GM23248 (cell line): ENCODE measurements at places on chromosomes 7 and 10.

- peak; percentile 96 for DNase-seq
Observed at GRCh38 chr7:94183289-94183749, 179.2 kb upstream of the BET1 start.

DNA sequence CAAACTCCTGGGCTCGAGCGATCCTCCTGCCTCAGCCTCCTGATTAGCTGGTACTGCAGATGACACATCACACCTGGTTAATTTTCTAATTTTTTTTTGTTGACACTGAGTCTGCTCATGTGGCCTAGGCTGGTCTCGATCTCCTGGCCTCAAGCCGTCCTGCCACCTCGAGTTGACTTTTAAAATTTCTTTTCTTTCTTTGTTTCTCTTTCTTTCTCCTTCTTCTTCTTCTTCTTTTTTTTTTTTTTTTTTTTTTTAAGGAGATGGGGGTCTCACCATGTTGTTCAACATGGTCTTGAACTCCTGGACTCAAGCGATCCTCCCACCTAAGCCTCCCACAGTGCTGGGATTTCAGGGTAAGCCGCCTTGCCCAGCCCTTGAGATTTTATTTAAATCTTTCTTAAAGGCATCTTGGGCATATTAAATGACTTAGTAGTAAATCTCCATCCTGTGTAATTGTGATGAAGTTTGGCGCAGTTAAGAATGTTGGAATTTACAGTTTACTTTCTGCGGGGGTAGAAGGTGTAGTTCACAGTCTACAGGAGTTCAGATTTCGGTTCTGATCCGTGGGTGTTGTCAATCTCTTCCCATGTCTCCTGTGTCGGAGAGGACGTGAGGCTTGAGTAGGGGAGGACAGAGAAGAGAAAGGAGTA lies 1.0 kb upstream of the ITGA8 start:
- no peak for DNase-seq

GRCh38 chr7:1548438-1548831 lies 7.6 kb downstream of the TMEM184A start:
- DNase-seq: no peak

- peak; percentile 17 for DNase-seq
Observed at GRCh38 chr7:111931016-111931517, 275.1 kb downstream of the DOCK4 start.

- peak; percentile 65 for DNase-seq
Observed at GRCh38 chr7:79452495-79453265, 787 bp downstream of the MAGI2 start.

DNA sequence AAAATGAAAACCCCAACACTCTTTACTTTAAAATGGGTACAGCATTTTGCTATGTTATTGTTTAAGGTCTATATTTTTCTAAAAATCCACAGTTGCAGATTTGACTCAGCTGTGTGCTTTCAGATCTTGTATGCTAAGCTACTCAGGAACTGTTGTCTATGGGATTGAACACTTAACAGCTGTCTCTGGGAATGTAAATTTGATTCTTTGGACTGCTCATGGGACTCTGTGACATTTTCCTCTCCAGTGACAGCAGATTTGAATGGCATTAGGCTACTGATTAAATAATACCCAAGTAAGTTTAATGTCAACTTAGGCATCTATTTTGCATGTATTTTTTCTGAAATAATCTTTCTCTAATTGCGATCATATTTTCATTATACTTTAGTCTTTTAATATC lies 1.7 kb upstream of the CD36 start:
- DNase-seq: no peak

- no peak for DNase-seq
Observed at GRCh38 chr10:10259013-10259412, 758.7 kb upstream of the CELF2 start.

- DNase-seq: no peak
Observed at GRCh38 chr7:31051598-31052486, at the start of gene ADCYAP1R1. Gene ADCYAP1R1 (plus strand): TSS chr7:31052308. CDS start chr7:31063265, 10,957 bp downstream.

- DNase-seq: no peak
Observed at GRCh38 chr10:127524229-127524628, 24.9 kb upstream of the NPS start.

- DNase-seq: no peak
Observed at GRCh38 chr10:74474022-74474713, 323.1 kb downstream of the ADK start.

DNA sequence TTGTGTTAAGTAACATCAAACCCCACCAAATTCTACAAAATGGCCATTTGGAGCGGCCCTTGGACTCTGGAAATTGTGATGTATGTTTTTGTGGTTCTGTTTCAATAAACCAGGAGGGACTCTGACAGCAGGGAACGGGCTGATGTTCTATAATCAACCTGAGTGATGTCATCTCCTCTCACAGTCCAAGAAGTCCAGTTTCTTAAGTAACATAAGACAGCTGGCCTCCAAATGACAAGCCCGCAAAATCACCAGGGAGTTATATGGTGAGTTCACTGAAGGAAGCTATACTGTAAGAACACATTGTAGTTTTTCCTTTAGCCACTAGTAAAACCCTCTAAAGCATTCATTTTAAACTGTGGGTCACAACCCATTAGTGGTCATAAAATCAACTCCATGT lies 34.0 kb downstream of the GOT1 start:
- DNase-seq: peak; percentile 70

GRCh38 chr7:47488969-47489342 lies 93.0 kb downstream of the TNS3 start:
- DNase-seq: no peak

GRCh38 chr10:80518807-80519360 lies 18.8 kb upstream of the SH2D4B start:
- DNase-seq: no peak

DNA sequence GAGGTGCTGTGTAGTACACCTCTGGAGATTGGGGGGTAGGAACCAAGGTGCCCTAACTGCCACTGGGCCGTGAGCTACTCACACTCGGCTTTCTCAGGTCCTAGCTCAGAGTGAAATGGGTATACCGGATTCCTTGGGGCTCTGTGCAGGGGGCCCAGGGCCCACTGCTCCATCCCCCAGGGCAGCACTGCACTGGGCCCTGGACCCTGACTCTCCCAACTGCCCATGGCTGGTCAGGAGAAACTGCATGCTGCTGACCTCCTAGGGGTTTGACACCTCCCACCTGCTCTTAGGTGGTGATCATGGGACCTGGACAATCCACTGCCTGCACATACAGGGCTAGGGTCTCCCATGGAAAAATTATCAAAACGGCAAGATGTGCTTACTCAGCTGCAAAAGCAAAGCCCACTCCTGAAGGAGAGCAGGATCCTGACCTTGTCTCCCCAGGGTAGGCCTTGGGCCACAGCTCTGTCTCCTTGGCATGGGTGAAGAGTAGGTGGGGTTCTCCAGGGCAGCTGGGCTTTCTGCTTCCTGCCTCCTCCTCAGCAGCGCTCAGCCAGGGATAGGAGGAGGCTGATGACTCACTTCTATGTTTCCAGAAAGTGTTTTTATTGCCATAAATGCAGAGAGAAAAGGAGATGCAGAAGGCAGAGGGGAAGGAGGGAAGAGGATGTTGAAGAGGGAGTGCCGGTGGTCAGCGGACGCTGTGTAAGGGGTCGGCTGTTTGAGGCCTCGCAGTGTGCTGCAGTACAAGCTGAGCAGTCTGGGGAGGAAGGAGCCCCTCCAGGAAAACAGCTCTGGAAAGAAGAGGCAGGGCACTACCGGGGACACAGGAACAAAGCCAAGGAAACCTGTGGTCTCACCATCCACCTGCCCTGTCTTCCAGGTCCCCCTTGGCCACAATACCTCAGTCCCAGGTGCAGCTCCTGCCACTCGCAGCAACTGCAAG lies 107.8 kb downstream of the ARHGAP22 start:
- peak; percentile 90 for DNase-seq

DNA sequence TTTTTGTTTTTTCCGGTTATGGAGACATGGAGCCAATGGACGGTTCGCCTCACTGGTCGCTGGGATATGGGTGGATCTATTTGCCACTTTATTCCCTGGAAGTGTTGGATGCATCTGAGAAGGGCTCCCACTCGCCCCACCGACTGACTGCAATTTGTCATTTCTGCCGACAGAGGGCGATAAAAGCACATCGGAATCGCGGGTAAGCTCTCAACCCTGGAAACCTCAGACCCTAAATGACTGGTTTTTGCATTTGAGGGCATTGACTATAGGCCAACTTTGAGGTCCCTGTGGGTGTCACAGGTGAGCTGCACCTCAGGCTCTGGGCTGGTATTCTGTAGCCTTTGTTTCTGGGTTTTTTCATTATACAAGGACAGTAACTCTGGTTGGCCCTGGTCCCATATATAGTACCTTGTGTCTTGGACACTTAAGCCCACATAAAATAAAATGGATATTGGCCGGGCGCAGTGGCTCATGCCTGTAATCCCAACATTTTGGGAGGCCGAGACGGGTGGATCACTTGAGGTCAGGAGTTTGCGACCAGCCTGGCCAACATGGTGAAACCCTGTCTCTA lies 11.9 kb upstream of the OPALIN start:
- peak; percentile 55 for DNase-seq

GRCh38 chr7:51300762-51301674 lies 15.6 kb downstream of the COBL start:
- DNase-seq: no peak

GRCh38 chr7:91041901-91042484 lies 222.2 kb upstream of the FZD1 start:
- no peak for DNase-seq

- DNase-seq: no peak
Observed at GRCh38 chr7:14999331-14999730, 96.8 kb upstream of the DGKB start.

GRCh38 chr7:1092806-1093501 lies 5.0 kb downstream of the GPER1 start:
- DNase-seq: no peak

GRCh38 chr7:98922392-98923187 lies 44.3 kb downstream of the TRRAP start:
- DNase-seq: peak; percentile 39

DNA sequence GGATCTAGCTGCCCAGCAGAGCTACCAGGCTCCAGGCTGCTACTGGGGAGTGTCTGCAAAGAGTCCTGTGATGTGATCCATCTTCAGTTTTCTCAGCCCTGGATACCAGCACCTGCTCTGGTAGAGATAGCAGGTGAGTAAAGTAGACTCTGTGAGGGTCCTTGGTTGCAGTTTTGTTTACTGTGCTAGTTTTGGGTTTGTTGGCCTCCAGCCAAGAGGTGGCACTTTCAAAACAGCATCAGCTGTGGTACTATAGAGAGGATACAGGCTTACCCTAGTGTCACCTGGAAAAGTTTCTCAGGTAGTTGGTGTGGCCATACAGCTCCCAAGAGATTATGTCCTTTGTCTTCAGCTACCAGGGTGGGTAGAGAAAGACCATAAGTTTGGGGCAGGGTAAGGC lies 56.3 kb downstream of the MTERF1 start:
- DNase-seq: no peak

DNA sequence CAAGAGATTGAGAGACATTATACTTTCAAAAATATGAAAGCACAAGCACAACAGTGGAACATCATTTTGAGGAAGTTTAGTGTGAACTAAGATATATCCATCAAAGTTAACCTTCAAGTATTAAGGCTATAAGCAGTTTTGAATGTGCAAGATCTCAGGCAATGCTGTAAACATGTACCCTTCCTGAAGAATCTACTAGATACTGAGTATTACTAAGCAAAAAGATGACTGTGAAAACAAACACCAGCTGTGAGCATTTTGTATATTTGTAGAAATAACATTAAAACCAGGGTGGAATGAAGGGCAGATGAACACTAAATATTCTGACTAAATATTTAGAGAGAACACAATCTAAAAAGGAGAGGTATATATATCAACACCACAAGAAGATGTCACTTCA lies 41.3 kb upstream of the ADRA2A start:
- peak; percentile 32 for DNase-seq

DNA sequence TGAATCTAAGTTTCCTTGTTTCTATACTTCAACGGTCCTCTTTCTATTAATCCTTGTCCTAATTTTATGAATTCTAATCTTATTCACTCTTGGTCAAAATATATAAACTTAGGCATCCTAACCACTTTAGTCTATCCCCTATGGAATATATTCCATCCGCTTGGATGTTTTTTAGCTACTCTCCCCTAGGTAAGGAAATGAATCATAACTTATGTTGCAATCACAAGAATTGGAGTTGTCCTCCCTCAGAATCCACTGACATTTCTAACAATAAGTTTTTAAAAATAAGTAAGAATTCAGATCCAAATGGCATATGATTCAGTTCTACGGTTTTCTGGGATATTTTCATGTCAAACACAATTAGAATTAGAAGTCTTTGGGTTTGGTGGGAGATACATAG lies 1081.6 kb downstream of the SORCS1 start:
- peak; percentile 3 for DNase-seq

DNA sequence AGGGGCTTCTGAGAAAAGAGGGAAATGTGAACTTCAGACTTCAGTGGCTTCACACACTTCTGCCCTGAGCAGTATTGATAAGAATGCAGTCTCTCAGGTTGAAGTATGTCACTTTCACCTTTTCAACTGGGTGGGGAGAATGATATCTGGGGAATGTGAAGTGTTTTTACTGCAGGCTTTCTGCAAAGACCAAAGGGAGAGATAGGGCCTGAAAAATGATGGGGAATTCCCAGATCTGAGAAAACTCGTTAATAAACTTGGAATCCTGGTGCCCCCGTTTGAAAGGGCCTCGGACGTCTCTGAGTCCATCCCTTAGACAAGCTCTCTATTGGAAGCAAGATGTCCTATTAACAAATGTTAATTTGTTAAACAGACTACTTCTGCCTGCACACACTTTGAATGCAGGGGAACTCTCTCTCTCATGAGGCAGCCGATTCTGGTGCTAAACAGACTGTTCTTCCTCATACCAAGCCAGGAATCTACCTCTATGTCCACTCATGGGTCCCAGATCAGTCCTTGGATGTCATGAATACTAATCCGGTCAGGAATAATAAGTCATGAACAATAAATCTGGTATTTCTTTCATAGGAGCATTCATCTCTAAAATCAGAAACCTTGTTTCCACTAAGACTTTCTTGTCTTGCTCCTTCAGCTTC lies 193.6 kb downstream of the JCAD start:
- no peak for DNase-seq

DNA sequence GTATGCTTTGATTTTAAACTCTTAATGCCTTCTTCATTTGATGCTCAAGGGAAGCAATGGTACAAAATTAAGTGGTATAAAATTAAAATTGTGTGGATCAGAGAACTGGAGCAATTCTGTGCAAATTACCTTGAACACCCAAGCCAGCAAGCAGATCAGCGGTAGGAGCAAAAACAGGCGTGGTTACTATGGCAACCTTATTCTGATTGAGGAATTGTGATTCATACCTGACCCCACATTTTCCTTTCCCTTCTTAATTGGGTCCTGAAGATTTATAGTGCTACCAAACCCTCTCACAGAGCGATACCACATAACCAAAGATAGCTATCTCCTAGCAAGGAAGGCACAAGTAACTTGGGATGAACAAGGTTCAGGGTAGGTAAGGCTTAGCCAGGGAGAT lies 72.5 kb upstream of the FZD1 start:
- no peak for DNase-seq

GRCh38 chr7:77217474-77218185 lies 18.0 kb upstream of the FGL2 start:
- DNase-seq: peak; percentile 42

DNA sequence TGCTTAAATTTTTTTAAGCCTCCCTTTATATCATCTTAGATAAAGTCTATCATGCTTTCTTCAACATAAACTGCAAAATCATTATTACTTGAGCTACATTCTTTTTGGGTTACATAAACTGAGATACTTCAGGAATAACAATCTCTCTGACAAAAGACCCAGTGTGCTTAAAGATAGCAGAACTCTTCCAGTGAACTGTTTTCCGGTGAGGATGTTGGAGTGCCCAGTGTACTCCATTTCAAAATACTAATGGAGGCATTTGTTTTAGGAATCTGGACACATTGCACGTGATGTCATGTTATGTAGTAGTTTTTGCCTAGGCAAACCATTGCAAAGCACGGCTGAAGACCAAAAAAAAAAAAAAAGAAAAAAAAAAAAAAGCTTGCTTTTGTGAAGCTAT lies 388.2 kb upstream of the CELF2 start:
- peak; percentile 6 for DNase-seq

GRCh38 chr10:121615836-121616235 lies 17.6 kb upstream of the FGFR2 start:
- DNase-seq: no peak
